T-helper 1 cell (primary cell): ENCODE measurements at places on chromosomes 7 and 10.
A peak's percentile ranks its signal among the peaks of the same experiment; 100 is the strongest.

- no peak for DNase-seq
Measured at GRCh38 chr7:86600506-86601290, 43.0 kb upstream of the GRM3 start.

DNA sequence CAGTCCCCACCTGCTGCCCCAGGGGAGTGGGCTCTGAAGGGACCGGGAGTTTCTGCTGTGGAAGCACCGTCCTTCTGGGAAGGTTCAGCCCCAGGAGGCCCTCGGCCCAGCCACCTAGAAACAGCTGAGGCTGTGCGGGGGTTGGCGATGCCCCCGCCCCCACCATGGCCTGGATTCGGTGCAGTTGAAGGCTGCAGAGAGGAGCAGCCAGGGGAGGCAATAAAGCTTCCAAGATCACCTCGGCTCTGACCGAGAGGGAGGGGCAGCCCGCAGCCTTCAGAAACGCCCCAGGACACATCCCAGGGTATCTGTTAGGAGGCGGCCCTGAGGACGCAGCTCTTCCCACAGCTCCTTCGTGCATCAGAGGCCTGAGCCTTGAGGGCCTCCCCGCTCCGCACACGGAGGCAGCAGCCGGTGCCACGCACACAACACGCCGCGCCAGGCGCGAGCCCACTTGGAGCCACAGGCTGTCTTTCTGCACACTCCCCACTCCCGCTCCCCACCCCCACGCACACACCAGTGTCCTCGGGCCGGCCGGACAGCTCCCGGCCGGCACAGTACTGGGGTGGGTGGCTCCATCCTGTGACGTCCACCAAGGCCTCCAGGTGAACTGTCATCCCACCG, 1.6 kb downstream of the KNDC1 start:
- no peak for DNase-seq

DNA sequence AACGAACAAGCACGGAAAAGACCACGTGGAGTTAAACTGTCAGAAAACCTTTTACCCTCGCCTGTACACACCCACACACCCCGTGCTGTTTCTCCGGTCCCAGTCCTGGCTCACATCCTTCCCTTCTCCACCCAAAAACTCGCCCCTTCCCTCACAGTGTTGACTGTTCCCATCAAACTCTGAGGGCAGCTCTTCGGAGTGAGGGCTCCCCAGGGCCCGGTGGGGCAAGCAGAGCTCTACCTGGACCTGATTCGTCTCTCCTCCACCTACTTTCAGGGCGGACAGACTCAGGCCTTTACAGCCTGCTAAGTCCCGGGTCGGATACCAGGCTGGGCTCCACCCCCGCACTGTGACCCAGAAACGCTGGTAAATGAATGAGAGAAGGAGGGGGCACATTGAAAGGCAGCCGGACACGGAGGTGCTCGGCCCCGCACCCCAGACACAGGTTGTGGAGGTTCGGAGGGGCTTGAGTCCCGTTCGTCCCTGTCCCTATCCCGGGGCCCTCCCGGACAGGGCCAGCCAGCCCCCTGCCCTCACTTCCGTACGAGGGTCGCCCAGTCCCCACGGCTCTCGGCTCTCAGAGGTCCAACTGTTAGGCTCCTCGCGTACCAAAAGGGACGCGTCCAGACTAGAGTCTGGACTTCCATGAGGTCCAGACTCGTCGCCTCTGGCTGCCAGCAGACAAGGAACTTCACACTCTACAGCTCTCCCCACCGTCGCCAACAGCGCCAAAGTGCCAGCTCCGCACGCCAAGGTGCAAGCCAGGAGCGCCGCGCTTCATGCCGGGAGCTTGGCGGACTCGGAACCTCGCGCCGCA, 31.7 kb upstream of the ASL start:
- no peak for DNase-seq

- no peak for DNase-seq
Measured at GRCh38 chr10:124238367-124238766, 145.0 kb upstream of the CHST15 start.

DNA sequence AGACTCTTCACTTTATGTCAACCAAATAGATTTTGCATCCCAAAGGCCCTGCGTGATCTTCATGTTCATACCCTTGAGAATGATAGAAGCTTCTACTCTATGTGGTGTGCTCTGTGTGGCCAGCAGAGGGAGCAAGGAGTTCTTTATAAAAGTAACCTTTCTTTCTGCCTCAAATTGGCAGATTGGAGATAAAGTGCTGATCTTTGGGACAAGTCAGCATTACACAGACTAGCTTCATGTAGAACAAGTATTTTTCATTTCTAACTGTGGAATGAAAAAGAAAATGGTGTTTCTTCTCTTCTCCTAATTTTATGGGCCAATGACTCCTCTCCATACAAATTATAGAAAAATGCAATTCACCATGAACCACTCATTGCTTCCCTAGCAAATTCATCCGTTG, 1214.1 kb downstream of the SORCS1 start:
- no peak for DNase-seq

- no peak for DNase-seq
Measured at GRCh38 chr7:7772397-7772821, 54.0 kb upstream of the RPA3 start.

GRCh38 chr10:96222441-96222840, 48.9 kb downstream of the BLNK start:
- no peak for DNase-seq

- no peak for DNase-seq
Measured at GRCh38 chr7:5492020-5492635, 68.5 kb upstream of the TNRC18 start.

- no peak for DNase-seq
Measured at GRCh38 chr7:99386584-99387238, 12.2 kb downstream of the ARPC1B start.

- no peak for DNase-seq
Measured at GRCh38 chr7:8638076-8638475, 204.7 kb downstream of the NXPH1 start.

- no peak for DNase-seq
Measured at GRCh38 chr7:468681-469562, 50.7 kb downstream of the PDGFA start.

- DNase-seq, result peak; percentile 53
Measured at GRCh38 chr7:150356265-150356897, 12.2 kb upstream of the REPIN1 start.

DNA sequence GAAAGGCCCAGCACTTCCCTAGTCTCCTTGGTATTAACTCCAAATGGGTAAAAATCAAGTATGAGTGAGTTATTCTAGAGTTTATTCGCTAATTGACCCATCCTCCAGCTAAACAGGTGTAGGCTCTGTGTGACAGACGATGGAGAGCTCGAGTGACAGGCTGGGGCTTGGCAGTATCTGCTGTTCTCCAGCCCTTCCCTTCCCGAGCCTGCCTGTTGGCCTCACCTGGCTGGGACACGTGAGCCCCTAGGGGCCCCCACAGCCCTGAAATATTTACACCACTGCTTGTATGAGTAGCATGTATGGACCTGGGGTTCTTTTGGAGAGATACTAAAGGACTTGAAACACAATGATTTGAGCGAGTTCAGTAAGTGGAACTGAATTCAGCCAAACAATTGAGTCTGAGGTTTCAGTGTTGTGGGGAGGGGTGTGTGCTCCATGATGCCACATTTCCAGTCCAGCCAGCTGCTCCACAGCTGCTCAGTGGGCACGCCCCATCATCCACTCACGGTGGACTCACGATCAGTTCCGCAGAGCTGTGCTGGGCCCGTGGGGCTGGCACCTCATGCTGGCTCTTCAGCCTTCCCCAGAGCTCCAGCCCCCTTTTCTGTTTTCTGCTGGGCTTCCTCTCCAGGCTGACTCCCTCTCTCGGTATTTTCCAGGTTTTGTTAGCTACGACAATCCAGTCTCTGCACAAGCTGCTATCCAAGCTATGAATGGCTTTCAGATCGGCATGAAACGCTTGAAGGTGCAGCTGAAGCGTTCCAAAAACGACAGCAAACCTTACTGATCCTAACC, 283.0 kb downstream of the USP6NL start:
- no peak for DNase-seq

GRCh38 chr10:89981891-89982290, 280.5 kb downstream of the KIF20B start:
- DNase-seq, result no peak

GRCh38 chr7:36037121-36037662, 115.9 kb upstream of the EEPD1 start:
- DNase-seq, result no peak

DNA sequence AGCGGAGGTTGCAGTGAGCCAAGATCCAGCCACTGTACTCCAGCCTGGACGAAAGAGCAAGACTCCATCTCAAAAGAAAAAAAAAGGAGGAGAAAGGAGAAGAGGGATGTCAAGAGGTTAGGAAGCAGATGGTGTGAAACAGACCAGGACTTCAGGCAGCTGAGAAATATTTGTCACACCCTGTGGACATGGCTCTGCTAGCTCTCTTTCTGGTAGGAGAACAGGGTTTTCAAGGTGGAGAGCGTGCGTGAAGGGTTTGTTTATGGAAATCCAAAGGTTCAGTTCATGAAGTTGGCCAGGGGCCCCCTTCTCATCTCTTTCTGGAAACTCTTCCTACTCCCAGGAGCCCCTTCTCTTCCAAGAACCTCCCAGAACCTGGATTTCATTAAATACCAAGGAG, 110.8 kb upstream of the GALNT17 start:
- no peak for DNase-seq

- peak; percentile 63 for DNase-seq
Measured at GRCh38 chr7:131235489-131236317, 92.0 kb upstream of the MKLN1 start.

- DNase-seq, result no peak
Measured at GRCh38 chr10:88657901-88658300, 6.3 kb upstream of the LIPF start.
